ENCODE measurements at places on chromosomes 6 and 20.
A peak's percentile ranks its signal among the peaks of the same experiment; 100 is the strongest.

DNA sequence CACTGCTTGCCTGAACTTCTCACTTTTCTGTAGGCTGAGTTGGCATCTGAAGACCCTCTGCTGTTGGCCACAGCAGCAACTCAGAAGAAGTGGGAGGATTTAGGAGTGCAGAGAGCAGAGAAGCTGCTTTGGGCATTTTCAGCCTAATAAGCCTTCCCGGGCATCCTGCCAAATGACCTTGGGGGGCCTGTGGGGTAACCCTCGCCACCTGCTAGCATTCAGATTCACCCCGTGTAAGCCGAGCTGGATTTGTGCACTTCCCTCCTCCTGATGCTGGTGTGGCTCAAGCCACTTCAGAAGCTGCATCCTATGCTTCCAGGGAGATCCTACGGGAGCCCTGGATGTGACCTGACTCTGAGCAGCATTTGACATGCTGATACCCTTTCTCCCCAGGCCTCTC, 114.8 kb downstream of the LRFN2 start:
- no peak for DNase-seq

GRCh38 chr6:133894369-133894768, 5.5 kb downstream of the TCF21 start:
- DNase-seq, result no peak

GRCh38 chr6:23265270-23265669, 695.9 kb downstream of the HDGFL1 start:
- no peak for DNase-seq

GRCh38 chr6:3379482-3380060, 77.3 kb downstream of the SLC22A23 start:
- DNase-seq, result no peak

DNA sequence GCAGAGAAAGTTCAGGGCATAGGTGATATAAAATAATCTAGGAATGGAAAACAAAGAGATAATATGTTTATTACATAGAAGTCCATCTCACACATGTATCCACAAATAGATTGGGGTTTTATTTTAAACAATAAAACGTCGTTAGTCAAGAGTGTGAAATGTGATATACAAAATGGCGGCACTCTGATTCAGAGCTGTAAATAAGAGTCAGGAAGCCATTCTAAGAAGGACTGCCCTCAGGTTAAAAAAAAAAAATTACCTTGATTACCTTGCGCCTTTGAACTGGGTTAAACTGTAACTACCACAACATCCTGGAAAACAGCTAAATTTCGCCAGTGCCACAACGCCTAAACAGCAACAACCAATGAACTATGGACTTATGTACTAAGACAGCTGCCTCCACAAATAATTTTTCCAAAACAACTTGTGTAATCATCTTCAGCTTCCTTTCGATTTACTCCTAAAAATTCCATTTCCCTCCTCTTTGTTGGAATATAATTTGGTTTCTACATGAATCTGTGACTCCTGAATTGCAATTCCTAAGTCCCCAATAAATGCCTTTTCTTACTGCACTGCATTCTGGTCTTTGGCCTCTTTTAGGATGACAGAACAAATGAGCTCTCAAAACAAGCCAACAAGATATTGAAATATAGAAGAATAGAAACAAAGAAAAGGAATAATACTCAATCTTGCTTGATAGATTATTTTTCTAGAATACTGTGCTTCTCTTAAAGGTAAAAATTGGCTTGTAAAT, 1019.5 kb upstream of the MAP3K7 start:
- no peak for DNase-seq

DNA sequence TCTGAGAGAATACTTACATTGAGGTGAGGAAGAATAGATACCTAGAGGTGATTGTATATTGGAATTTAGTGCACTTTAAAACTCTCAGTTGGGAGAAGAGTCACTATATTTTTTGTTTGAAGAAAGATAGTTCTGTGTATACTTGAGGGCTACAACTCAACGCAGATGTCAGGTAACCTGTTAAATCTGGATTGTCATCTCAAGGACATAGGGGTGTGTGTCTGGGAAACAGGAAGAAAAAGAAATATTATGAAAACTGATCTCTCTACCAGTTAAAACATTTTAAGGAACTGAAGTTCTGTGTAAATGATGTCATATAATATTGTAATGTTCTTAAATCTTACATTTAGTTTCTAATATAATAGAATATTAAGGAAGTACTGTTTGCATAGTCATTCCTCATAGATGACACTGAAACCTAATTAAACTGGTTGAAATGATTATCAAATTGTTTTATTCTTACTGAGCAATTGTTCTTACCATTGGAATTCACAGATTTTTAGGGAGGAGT, 86.2 kb downstream of the SMAP1 start:
- no peak for DNase-seq

- no peak for DNase-seq
Measured at GRCh38 chr6:157284738-157285421, 38.4 kb downstream of the TMEM242 start.

- no peak for DNase-seq
Measured at GRCh38 chr20:44089987-44090674, 96.9 kb downstream of the JPH2 start.

GRCh38 chr6:158058171-158058651, 76.5 kb downstream of the SYNJ2 start:
- DNase-seq, result no peak

DNA sequence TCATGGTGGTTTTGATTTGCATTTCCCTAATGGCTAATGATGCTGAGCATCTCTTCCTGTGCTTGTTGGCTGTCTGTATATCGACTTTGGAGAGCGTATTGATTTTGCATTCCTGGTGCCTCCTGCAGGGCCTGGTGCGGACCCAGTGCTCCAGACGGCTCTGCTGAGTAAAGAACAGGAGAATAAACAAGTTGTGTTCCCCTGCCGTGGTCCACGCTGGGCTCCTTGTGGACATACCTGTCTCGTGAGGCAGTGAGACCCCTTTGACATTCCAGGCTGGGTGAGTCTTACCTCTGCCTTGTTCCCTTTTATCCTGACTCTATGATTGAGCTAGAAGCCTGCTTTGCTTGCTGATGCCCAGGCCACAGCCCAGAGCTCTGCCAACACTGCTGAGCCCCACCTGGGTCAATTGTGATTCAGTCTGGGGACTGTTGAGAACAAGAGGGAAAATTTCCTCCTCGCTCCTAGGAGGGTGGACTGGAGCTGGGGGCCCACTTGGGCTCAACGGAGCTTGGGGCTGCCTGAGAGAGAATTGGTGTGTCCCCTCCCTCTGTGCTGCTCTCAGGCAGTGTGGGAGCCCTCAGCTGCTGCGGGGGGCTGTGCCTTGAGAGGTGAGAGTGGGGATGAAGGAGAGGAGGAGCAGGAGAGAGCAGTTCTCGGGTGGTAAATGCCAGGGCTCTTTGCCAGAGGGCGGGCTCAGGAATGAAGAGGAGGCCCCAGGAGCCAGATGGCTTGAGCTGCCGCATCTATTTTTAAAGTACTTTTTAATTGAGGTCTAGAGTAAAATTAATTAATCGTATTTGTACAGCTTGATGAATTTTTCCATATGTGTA, 43.7 kb upstream of the PMEPA1 start:
- DNase-seq, result no peak

- no peak for DNase-seq
Measured at GRCh38 chr6:165184192-165184979, 125.0 kb downstream of the C6orf118 start.

- no peak for DNase-seq
Measured at GRCh38 chr6:169591616-169592015, 110.2 kb downstream of the WDR27 start.

DNA sequence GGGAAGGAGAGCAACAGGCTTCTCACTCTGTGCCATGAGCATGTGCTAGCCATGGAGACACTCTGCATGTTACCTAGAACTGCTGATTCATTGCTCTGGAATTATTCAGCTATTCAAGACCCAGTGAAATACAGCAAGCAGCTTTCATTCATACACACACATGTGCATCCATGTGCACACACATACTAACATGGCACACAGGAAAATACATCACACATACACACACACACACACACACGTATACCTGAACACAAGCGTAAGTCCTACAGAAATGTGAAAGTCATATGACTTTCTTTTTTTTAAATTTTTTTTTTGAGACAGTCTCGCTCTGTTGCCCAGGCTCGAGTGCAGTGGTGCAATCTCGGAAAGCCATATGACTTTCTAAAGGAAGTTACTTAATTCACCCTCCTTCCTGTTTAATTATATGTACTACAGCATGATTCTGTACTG, 108.2 kb upstream of the NFATC2 start:
- DNase-seq, result no peak

DNA sequence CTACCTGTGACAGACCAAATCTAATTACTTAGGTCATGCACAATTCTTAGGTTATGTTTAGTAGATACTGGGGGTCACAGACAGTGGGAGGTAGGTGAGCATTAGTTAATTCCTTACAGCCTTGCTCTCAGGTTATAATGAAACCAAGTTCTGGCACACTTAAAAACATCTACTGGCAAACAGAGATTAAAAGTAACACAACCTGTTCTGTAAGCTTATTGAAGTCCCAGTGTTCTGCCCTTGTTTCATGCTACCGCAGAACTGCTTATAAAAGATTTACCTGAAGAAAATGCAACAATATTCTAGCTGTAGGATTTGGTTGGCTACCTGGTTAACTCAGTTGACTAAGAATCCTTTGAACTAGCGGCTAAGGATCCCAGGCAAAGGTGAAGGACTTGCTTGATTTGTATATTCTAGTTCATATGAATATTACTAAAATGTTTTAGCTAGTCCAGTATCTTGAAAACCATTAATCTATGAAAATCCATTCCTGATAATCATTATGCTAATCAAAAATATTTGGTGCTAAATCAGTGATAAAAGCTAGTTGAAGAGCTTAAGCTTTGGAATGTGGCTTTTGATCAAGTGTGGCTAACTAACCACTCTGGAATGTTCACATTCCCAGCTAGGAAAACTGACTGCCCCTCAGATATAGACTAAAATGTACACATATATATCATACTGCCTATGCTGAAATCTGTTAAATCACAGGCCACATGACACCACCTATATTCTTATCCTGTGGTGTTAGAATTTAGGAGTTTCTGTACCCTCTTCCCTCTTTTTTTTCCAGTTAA, 7.2 kb downstream of the PEX3 start:
- no peak for DNase-seq

GRCh38 chr20:50957276-50957675, 1.1 kb downstream of the DPM1 start:
- no peak for DNase-seq

GRCh38 chr20:24194143-24194542, 205.6 kb upstream of the GGTLC1 start:
- DNase-seq, result no peak

DNA sequence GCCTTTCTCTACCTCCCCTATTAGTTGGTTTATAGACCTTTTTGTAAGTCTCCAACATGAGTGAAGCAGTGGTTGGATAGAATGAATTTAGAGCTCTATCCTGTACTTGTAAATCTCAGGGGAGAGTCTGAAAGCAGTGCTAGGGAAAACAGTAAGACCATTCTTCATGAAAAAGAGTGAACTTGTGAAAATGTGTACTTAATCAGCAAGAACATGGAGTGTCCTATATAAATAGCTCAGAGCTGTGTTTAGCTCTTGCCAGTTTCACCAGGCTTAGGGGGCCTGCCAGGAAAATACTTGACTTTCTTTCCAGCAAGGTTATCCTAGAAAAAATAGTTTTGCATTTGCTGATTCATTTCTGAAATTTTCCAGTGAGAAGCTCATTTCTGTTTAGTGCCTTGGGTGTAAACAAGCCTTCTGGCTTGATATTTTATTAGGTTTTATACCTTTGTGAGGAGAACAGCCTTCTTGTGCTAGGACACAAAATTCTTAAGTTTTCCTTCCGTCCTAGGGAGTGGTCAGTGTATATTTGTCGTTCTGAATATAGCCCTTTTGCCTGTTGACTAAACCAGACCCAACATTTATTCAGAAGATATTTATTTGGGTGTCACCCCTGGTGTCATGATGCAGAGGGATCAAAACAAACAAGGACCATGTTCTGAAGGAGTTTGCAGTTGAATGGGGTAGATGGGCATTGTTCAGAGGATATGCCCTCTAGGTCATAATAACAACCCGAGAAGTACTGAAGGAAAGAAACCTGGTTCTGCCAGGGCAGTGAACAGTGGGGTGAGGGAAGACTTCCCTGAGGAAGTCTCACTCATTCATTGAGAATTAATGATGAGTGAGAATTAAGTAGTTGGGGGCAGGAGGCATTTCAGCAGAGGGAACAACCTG, 7.6 kb downstream of the ARFGEF2 start:
- no peak for DNase-seq

DNA sequence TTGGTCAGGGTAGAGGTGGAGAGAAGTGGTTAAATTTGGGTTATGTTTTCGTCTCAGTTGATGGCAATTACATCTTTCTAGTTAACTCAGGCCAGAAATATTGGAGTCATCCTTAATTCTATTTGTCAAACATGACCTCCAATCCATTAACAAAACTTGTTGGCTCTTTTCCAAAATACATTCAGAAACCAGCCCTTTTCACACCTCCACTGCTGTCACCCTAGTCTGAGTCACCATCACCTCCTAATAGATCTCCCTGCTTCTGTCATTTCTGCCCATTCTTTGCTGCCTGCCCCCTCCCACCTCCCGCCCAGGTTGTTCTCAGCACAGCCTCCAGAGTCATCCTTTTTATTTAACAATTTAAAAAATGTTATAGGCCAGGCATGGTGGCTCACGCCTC, 3.0 kb upstream of the ABCF1 start:
- peak; percentile 21 for DNase-seq

GRCh38 chr20:1301031-1301529, 27.9 kb downstream of the SDCBP2 start:
- DNase-seq, result no peak

DNA sequence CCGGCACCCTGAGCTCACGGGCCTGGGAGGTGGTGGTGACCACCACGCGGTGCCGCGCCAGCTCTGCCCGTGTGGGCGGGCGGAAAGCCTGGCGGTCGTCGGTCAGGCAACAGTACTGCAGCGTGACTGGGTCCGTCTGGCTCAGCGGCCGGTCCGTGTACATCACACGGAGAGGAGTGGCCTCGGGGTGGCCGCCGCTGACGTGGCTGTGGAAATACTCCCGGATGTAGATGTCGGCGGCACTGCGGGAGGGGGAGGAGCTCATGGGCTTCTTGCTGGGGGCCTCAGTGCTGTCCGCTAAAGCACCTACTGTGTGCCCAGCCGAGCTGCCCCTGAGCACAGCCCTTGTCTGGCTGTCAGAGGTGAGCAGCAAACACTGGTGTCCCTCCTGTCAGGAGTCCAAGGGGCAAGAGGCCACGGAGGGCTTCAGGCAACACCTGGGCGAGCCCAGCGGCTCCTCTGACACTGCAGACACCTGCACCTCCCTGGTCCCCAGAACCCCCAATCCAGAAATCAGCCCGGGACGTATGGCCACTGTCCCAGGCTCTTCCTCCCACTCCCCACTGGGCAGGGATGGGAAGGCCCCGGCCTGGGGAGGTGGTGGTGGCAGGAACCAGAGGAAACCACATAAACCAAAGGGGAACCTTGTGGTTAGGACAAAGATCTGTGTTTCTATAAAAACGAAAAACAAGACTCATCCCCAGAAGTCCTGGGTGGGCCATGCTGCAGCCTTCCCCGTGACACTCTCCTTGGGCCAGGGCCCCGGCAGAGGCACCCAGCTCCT, 6.5 kb downstream of the HELZ2 start:
- DNase-seq, result no peak

GRCh38 chr6:71478834-71479541, 190.4 kb downstream of the OGFRL1 start:
- no peak for DNase-seq

All from stimulated activated CD4-positive, alpha-beta T cell treated with anti-CD3 and anti-CD28 coated beads, Interleukin-1b, Interleukin-23, amount 100 ng/mL, for 1 hour (primary cell).